ENCODE measurements at places on chromosomes 7 and 10. TPM values are rescaled to one million over a fixed set of nuclear protein-coding genes. Genes with fewer than 3 reads are reported as not detected.

CNPY1 gene
- total RNA-seq: 0.16 TPM

TUBAL3 gene
- not detected for total RNA-seq

GRCh38 chr10:11887381-11888227, 64.4 kb downstream of the PROSER2 start:
- no peak for DNase-seq

NODAL gene
- total RNA-seq: 2.2 TPM

DNA sequence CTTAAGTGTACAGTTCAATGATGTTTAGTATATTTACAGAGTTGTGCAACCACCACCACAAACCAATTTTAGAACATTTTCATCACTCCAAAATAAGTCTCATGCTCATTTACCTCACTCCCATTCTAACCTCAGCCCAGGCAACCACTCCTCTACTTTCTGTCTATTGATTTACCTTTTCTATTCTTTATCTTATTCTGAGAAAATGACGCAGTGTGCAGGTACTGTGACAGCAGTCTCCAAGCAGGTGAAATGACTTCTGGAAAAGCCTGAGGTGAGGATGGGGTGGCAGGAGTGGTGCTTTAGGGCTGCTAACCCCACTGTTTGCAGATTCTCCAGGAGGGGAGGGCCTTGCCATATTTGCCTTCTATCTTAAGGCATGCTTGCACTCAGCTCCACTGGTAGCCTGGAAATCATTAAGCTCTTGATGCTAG, 39.5 kb downstream of the GARS1 start:
- DNase-seq: no peak

PRF1 gene
- not detected for total RNA-seq

IRF5 gene
- 1.6 TPM for total RNA-seq

- DNase-seq: no peak
Observed at GRCh38 chr7:36304099-36304425, 85.6 kb upstream of the ANLN start.

DNA sequence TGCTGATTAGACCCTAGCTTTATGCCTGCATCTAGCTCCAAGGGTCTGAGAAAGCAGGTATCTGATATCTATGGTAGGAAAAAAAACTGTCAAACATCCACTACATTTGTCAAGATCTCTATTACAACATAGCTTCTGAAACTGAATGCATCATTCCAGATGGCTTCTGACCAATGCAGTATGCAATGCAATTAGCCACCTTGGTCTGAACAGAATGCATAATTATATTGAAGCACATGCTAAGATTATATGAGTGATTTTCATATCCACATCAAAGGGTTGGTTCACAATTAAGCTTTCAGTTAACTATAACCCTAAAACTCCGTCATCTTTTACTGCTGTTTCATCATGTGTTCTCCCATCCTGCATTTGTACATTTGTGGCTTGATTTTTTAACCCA, 271.4 kb downstream of the POLR1F start:
- no peak for DNase-seq

GRCh38 chr7:6453734-6454133, 6.0 kb upstream of the DAGLB start:
- no peak for DNase-seq

GRCh38 chr7:147483634-147484292, 1106.8 kb upstream of the C7orf33 start:
- no peak for DNase-seq

All from occipital lobe (tissue), 3 donors.